Right kidney (tissue), 9 donors: ENCODE measurements at places on chromosomes 5 and 9.

- peak; percentile 5 for DNase-seq
Observed at GRCh38 chr9:11457825-11458790, 845.3 kb upstream of the PTPRD start.

- no peak for DNase-seq
Observed at GRCh38 chr5:102554082-102554481, 55.3 kb upstream of the SLCO6A1 start.

DNA sequence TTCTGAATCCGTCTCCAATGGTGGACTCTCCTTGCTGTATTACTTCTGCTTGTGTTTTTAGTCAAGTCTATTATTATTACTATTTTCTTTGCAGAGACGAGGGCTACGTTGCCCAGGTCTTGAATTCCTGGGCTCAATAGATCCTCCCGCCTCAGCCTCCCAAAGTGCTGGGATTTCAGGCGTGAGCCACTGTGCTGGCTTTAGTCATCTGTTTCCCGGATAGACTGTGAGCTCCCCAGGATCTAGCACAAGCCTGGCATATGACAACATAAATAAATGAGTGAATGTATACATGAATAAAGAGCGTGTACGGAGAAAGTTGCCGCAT is 439 bp upstream of the DDX46 start:
- no peak for DNase-seq

DNA sequence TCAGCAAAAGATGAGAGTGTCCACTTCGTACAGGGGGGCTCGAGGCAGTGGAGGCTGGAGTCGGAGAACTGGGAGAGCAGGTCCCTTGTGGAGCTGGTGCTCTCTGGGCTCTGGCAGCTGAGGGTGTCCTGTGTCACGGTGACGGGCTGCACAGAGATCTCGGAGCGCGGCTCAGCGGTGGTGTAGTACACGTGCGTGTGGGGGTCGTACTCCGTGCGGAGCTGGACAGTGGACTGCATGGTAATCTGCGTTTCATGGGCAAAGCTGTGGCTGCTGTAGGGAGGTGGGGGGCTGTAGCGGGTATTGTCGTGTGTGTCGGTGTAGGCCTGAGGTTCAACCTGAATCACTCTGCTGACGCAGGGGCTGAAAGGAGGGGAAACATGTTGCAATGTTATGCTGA is 48.0 kb downstream of the PTCH1 start:
- DNase-seq, result no peak

GRCh38 chr5:124963236-124963919 is 216.9 kb upstream of the ZNF608 start:
- DNase-seq, result no peak

DNA sequence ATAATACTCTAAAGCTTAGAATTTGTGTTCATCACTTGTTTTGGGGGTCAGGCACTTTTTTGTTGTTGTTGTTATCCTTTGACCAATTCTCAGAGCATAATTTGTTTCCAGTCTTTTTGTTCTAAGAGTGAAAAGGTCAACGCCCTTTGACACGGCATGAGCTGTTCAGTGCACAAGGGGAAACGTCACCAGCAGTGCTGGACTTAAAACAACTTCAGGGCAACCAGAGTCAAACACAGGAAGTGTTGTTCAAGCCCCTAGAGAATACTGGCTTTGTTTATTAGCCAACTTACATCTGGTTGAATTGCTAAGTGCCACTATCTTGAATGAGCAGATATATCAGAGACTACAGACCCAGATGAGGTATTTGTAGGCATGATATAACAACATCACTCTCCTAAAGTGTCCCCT is 368.9 kb downstream of the TMEM161B start:
- DNase-seq, result peak; percentile 3

GRCh38 chr5:133389066-133389590 is 223.2 kb downstream of the FSTL4 start:
- no peak for DNase-seq

GRCh38 chr5:170573660-170574059 is 69.8 kb downstream of the KCNIP1 start:
- DNase-seq, result no peak

- DNase-seq, result no peak
Observed at GRCh38 chr5:76345582-76345981, 57.5 kb upstream of the IQGAP2 start.

DNA sequence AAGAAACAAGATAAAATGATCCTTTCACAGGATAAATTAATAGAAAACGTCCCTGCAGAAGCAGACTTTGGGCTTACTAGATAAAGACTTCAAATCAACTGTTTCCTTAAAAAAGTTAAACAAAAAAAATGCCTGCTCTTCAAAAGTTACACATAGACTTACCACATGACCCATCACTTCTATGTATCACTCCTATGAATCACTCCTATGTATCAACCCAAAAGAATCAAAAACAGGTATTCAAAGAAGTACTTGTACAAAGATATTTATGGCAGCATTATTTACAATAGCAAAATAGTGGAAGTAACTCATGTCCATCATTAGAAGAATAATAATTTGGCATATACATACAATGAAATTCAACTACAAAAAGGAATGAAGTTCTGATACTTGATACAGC is 56.3 kb upstream of the PRDM9 start:
- DNase-seq, result no peak

DNA sequence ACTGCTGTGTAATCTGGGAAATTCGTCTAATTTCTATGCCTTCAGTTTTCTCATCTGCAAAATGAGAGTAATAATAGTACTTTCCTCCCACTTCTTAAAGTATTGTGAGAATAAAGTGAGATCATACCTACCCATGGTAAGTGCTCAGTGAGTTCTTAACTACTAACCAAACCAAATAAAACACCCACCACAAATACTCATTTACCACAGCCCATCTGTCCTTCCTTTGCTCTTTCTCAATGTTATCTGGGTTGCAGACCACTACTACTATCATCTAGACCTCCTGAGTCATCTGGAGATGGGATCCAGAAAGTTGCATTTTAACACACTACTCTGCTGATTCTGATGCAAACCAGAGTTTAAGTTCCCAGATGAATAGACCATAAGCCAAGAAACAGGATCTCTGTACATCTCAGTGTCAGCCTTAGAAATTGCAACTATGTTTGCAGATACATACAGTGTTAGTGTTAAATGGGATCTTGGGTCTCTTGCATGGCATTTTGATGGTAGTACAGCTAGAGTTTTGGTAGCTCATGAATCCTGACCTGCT is 105.4 kb upstream of the ATP10B start:
- no peak for DNase-seq

- DNase-seq, result no peak
Observed at GRCh38 chr5:28896949-28897348, 1858.6 kb upstream of the CDH9 start.

GRCh38 chr5:77920359-77921058 is 144.4 kb upstream of the TBCA start:
- no peak for DNase-seq

- DNase-seq, result peak; percentile 46
Observed at GRCh38 chr5:160508780-160509361, 87.2 kb downstream of the PTTG1 start.

GRCh38 chr5:75568202-75568601 is 43.1 kb upstream of the ANKDD1B start:
- no peak for DNase-seq

GRCh38 chr5:141234109-141234667 is 11.0 kb upstream of the PCDHB15 start:
- DNase-seq, result peak; percentile 19

GRCh38 chr9:76943054-76943453 is 37.1 kb upstream of the PRUNE2 start:
- DNase-seq, result no peak

DNA sequence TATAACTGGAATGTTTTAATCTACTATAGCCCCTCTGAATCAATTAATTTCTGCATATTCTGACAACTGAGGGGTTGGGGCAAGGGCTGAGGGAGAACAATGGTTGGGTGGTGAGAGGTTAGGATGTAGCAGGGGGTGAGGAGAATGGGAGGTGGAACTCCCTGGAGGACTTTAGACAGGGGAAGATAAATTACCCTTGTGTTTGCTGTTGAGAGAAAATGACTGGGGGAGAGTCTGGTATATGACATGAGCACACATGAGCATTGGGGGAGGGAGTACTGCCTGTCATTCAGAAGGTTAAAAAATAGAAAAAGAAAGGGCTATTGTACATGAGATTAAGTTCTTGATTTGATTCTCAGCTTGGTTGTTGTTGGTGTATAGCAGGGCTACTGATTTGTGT is 37.2 kb upstream of the PAPPA start:
- DNase-seq, result no peak

GRCh38 chr5:82885627-82886389 is 191.4 kb downstream of the TMEM167A start:
- DNase-seq, result no peak

GRCh38 chr9:15509931-15510788 is 610 bp downstream of the PSIP1 start:
- peak; percentile 76 for DNase-seq

DNA sequence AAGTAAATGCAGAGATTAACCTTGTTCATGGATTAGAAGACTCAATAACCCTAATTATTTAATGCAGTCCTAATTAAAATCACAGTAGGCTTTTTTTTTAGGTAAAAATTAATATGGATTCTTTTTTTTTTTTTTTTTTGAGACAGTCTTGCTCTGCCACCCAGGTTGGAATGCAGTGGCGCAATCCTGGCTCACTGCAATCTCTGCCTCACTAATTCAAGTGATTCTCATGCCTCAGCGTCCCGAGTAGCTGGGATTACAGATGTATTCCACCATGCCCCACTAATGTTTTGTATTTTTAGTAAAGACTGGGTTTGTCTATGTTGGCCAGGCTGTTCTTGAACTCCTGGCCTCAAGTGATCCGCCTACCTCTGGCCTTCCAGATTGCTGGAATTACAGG is 40.6 kb downstream of the DENND4C start:
- no peak for DNase-seq

DNA sequence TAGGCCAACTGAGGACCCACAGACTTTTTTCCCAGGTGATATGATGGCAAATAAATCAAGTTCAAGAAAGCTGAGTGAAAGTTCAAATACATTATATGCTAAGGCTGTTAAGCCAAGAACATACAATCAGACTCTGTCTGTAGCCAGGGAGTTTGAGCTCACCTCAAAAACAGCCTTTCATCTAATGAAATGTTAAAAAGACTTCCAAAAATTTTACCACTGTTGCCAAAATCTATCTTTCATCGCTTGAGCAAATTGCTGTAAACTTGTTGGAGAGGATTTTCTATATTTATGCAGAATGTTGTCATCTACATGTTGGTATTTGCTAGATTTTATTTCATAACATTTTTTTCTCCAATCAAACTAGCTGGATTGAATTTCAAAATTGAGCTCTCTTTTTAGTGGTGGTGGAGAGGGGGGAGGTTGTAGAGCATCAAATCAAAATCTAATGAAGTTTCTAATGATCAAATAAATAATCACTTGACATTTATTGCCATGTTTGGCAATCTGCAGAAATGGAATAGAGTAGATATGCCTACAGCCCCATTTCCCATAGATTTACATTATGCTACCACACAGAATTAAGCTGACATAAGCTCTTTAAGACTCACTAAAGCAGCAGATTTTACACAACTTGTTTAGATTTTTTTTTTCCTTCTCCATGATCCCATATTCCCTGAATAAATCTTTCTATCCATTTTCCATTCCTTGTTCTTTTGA is 828.9 kb upstream of the ZNF608 start:
- no peak for DNase-seq

GRCh38 chr5:154709368-154710305 is 45.5 kb upstream of the LARP1 start:
- no peak for DNase-seq

- DNase-seq, result no peak
Observed at GRCh38 chr9:132293145-132293721, 61.6 kb downstream of the SETX start.

- DNase-seq, result no peak
Observed at GRCh38 chr9:105497704-105498103, 49.9 kb downstream of the FSD1L start.

GRCh38 chr5:170266570-170267381 is 30.8 kb downstream of the LCP2 start:
- no peak for DNase-seq

DNA sequence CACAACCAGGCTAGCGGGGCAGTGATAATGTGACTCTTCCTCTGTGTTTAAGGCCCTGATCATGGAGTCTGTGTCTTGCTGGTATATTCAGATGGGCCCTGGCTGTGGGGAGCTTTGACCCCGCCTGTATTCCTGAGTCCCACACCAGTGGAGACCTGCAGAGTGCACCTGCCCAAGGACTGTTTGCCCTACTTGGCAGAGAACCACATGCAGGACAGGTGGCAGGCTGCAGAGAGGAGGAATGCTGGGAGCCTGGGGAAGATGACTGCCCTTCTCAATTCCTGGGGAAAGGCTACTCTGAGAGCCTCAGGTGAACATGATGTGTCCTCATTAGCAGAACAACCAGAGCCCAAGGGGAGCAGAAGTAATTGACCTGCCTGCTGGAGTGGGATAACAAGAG is 36.2 kb downstream of the IARS1 start:
- DNase-seq, result no peak

GRCh38 chr5:15785531-15785981 is 285.6 kb downstream of the FBXL7 start:
- DNase-seq, result no peak

DNA sequence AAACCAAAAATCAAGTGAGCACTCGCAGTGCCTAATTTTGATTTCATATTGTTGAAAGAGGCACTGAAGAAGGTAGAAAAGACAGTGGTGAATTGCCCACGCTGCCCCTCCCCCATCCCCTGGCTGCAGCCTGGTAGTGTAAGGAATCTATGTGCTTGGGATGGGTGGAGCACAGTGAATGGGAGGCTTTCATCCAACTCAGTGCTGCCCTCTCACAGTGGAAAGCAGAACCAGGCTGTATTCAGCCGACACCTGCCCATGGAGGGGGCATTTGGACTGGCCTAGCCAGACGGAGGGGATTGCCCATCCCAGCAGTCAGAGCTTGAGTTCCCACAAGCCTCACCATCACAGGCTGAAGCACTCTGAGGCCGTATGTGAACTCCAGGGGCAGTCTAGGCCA is 800.4 kb upstream of the DMAC1 start:
- no peak for DNase-seq

- DNase-seq, result no peak
Observed at GRCh38 chr5:36462295-36463021, 143.9 kb upstream of the SLC1A3 start.

DNA sequence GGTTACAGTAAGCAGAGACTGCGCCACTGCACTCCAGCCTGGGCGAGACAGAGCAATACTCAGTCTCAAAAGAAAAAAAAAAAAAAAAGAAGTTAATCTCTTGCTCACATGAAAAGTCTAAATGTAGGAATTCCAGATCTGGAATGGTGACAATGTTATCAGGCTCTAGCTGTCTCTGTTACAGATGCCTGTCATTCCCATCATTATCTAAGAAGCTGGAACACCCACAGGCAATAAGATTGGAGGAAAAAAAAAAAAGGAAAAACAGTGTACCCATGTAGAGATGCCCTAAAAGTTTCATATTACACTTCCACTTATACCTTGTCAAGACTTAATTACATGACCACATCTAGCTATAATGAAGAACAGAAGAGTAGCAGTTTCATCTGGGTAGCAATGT is 38.2 kb downstream of the PTBP3 start:
- no peak for DNase-seq
